Cardiac fibroblast (primary cell): ENCODE measurements at places on chromosomes 6 and 20.

DNA sequence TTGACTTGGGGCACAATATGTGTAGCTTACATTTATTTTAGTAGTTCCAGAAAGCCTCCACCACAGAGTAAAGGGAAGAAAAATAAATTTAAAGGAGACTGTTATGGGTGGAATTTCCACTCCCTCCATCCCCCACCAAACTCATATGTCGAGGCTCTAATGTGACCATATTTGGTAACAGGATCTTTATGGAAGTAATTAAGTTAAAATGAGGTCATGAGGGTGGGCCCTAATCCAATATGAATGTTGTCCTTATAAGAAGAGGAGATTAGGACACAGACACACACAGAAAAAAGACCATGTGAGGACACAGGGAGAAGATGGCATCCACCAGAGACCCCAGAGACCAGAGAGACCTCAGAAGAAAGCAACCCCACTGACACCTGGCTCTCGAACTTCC lies 189.7 kb downstream of the EDN1 start:
- DNase-seq: peak; percentile 36

GRCh38 chr20:5085380-5085779 lies 34.4 kb downstream of the PCNA start:
- no peak for DNase-seq

GRCh38 chr6:133551847-133552341 lies 310.7 kb downstream of the EYA4 start:
- DNase-seq: peak; percentile 98

- DNase-seq: no peak
Measured at GRCh38 chr20:43444107-43444506, 13.6 kb upstream of the SRSF6 start.

DNA sequence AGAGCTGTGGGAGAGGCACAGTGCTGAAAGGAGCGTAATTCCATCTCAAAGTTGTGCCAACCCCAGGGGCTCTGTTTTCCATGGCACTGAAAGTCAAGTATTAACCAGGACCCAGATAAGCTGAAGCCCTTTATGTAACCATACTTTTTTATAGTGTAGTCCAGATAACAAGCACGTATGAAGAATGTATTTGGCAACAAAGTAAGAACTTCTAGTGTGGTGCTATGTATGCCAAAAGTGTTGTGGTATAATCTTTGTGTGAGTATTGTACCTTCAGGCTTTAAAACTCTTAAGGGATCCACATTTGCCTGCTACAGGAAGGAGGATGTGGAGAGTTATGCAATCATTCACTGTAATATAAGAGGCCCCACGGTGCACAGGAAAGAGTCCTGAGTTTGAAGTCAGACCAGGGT lies 129.4 kb downstream of the IBTK start:
- DNase-seq: peak; percentile 45

GRCh38 chr6:6583836-6584235 lies 4.7 kb upstream of the LY86 start:
- DNase-seq: no peak

DNA sequence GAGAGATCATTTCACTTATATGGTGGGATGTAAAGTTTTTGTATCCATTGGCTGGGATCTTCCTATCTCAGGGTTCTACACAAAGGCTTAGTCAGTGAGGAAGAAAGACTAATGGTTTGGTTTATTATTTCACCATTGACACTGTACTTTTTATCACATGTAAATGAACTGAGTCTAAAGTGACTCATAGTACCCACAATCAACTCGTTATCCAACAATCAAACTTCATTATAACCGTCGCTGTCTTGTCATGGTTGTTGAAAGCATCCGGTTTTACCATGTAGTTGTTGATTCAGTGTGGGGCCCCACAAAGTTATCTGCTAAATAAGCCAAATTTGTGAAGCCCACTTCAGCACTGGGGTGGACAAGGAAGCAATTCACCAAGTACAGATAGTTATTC lies 55.8 kb upstream of the MTRF1L start:
- peak; percentile 47 for DNase-seq

DNA sequence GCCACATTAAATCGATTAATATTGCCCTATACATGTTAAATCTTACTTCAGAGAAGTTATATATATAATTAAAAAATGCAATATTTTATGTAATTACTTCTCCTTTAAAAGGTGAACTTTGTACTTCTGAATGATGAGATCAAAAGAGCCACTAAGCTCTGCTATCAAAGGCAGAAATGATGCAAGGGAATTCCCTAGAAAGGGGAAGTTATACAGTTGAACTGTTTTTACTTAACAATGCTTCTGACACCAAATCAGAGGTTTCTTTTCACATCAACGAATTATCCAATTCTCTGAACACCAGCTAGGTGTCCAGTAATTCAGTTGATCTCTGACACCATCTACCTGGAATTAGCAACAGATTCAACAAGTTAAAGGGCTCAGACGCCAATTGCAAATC lies 319.9 kb upstream of the TSHZ2 start:
- DNase-seq: no peak

- DNase-seq: no peak
Measured at GRCh38 chr6:140932909-140933308, 1199.8 kb upstream of the GJE1 start.

GRCh38 chr20:14707026-14707680 lies 369.7 kb upstream of the FLRT3 start:
- DNase-seq: no peak

DNA sequence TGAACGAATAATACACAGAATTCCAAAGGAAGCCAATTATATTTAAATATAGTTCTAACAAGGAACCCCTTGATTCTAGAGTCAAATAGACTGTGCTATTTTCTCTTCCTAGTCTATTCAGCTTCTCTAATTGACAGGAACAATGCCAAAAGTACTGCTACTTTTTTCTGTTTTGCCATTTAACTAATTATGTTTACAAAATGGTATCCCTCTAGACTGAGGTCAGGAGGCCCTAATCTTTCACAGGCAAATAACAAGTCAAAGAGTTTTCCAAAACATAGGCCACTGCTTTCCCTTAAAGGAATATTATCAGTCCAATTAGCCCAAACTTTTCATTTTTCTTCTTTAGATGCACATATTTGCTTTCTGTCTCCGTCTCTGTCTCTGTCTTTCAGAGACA lies 539.3 kb downstream of the RFPL4B start:
- no peak for DNase-seq

GRCh38 chr6:126720304-126720703 lies 380.4 kb downstream of the CENPW start:
- DNase-seq: no peak

- no peak for DNase-seq
Measured at GRCh38 chr6:138521790-138522189, 22.5 kb upstream of the NHSL1 start.

GRCh38 chr20:1212607-1213396 lies 9.5 kb downstream of the C20orf202 start:
- peak; percentile 75 for DNase-seq

DNA sequence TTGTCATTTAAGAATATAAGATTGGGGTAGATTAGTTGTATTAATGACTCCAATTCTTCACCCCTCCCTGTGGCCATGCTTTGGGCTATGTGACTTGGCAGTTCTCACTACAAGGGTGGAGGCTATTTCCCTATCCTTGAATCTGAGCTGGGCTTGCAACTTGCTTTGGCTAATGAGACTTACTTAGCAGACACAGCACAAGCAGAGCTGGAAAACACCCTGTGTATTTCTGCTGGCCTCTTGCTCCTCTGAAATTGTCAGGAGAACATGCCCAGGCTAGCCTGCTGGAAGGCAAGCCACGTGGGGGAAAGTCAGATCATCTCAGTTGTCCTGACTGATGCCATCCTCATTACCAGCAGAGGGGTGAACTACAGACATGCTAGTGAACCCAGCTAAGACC lies 126.5 kb upstream of the HDGFL1 start:
- DNase-seq: peak; percentile 10

GRCh38 chr20:34637245-34638038 lies 39.5 kb downstream of the PIGU start:
- peak; percentile 83 for DNase-seq

- DNase-seq: no peak
Measured at GRCh38 chr6:34310817-34311216, 62.0 kb upstream of the SMIM29 start.

DNA sequence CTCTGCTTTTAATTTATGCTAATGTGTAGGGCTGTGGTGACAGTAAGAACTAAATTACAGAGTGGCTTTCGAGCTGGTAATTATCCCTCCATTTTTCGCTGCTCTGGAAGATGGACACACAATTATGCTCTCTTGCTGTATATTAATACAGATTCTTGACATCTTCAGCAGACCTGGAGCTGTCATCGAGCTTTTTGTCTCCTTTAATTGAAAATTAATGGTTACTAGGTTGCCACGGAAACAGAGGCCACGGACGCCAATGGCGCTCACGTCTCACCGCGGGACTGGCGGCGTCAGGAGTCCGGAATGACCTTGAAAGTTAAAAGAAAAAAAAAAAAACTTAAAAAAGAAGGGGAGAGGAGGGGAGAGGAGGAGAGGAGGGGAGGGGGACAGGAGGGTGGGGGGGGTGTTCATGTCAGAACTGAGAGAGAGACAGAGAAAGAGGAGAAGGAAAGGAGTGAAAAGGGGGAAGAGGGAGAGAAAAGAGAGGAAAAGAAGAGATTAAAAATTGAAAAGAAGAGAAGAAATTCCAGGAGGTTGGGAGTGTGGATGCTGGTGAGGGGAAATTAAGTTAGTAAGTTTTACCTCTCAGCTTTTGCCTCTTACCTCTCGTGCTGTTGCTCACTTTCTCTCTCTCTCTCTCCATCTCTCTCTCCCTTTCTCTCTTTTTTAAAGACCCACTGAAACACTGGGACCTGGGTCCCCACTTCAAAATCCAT lies 22.1 kb upstream of the FOXP4 start:
- DNase-seq: no peak

- no peak for DNase-seq
Measured at GRCh38 chr20:49750611-49751396, 37.1 kb upstream of the B4GALT5 start.

GRCh38 chr6:35086636-35087360 lies 54.3 kb downstream of the TCP11 start:
- DNase-seq: no peak

GRCh38 chr20:54227241-54227640 lies 19.4 kb downstream of the PFDN4 start:
- no peak for DNase-seq

- DNase-seq: no peak
Measured at GRCh38 chr6:34665019-34665418, 31.5 kb downstream of the ILRUN start.

DNA sequence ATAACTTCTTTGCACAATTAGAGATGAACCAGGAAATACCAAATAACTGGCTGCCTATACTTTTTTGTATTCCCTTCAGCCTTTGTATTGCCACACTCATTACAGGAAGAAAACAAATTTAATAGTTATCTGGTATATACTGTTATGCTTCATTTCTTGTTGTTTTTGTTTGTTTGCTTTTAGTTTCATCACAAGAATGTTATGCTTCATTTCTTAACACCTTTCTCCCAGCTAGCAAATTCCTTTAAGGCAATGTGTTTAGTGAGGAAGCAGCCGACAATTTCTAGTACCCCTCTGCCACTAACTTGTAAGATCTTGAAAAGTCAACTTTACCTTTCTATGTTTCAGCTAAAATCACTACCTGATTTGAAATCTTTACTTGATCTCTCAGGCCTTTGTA lies 1.4 kb downstream of the NCOA6 start:
- peak; percentile 3 for DNase-seq

DNA sequence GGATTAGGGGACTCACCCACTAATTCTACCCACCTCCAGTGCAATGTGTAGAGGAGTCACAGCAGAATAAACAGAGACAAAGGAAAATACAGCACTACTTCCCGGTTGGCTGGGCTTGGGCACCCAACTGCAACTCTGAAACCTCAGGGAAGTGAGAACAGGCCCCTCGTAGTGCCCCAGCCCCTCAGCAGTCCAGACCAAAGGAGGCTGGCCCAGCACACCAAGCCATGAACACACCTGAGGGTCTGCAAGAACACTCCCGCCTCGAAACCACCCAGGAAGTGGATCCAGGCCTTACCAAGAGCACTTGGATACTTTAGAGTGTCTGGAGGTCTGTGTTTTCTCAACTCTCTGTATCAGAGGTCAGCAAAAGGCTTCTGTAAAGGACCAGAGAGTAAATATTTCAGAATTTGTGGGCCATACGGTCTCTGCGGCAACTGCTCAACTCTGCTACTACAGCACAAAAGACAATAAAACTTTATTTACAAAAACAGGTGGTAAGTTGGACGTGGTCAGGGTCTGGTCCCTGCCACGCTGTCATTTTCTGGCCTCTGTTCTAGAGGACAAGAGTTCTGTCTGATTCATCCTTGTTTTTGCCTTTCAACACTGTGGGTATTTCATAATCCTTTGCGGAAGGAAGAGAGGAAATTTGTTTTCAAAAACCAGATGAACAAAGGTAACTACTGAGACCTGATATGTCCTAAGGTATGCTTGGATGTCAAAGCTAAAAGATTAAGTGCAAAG lies 154.6 kb downstream of the PTPRT start:
- DNase-seq: no peak
